NCI-H526 (cell line): ENCODE measurements at places on chromosomes 12 and 14.
A peak's percentile ranks its signal among the peaks of the same experiment; 100 is the strongest.

DNA sequence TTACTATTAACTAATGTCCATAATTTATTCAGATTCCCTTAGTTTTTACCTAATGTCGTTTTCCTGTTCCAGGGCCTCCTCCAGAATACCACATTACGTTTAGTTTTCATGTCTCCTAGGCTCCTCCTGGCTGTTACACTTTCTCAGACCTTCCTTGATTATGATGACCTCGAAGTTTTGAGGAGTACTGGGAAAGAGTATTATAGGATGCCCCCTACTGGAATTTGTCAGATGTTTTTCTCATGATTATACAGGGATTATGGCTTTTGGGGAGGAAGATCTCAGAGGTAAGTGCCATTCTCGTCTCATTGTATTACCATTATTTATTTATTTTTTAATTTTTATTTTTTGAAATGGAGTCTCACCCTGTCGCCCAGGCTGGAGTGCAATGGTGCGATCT, 17.7 kb upstream of the C1S start:
- peak; percentile 50 for DNase-seq

GRCh38 chr12:127293507-127294310, 973.3 kb upstream of the TMEM132C start:
- peak; percentile 68 for DNase-seq

- DNase-seq: peak; percentile 60
These were observed 512.4 kb upstream of the TMPO start for GRCh38 chr12:98002887-98003493.

DNA sequence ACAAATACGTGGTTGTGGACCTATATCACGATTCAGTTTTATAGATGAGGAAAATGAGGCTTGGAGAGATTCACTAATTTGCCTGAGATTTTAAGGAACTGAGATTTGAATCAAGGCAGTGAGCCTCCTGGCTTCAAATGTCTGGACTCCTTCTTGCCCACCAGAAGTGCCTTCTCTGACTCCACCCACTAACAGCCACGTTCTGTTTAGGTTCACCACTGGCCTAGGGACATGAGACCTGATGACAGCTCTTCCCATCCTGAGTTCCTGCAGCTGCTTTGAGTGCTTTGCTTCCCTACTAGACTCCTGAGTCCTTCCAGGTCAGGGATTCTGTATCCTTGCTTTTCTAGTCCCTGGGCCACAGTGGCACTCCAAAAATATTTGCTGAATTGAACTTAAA, 57.1 kb downstream of the PLBD1 start:
- DNase-seq: no peak

DNA sequence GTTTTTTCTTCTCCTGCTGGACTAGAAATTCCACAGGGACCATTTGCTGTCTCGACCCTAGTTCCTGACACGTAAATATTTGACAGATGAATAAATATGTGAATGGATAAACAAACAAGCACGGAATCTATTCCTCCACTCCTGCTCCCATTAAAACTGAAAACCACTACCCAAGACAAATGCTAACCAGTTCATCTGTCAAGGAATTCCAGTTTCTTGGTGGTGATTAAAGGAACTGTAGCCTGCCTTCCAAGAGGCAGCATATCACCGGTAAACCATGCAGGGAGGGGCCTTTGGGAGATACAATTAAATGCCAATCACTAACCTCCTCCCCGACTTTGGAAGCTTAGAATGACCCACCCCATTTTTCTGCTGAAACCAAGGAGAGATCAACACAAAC, 95.4 kb downstream of the TTC7B start:
- no peak for DNase-seq

DNA sequence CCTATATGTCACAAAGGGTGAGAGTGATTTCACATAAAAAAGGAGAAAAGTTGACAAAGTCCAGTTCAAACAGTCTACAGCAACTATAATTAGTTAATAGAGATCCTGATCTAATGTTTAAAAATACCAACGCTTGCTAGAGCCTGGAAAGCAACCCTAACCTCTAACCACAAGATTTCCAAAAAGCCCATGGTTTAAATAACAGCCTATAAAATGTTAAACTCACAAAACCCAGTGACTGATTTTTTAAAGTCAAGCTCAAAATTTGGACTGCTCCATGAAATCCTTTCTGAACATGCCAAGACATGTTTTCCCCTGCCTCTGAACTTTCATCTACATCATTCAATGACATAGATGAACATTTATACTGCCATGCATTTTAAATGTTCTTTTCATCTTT, 81.6 kb downstream of the PLEKHG7 start:
- DNase-seq: no peak

DNA sequence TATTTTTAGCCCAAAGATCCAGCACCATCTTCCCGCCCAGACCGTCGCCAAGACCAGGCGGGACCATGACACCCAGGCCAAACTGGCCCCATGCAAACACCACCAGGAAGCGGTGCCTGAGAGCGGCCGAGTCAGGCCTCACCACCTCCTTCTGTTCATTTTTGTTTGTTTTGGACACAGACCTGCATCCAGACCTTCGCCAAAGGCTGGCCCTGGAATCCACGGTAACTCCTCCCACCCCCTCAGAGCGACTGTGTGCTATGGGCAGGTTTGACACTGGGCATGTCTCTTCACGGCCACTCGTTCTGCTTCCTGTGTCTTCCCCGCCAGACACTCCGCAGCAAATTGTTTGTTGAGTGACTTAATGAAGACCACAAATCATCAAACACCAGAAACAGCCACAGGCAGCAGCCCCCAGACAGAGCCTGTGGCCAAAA, 47.1 kb downstream of the NCOR2 start:
- DNase-seq: no peak

GRCh38 chr14:49621114-49621881, 699 bp downstream of the MGAT2 start:
- peak; percentile 79 for DNase-seq

DNA sequence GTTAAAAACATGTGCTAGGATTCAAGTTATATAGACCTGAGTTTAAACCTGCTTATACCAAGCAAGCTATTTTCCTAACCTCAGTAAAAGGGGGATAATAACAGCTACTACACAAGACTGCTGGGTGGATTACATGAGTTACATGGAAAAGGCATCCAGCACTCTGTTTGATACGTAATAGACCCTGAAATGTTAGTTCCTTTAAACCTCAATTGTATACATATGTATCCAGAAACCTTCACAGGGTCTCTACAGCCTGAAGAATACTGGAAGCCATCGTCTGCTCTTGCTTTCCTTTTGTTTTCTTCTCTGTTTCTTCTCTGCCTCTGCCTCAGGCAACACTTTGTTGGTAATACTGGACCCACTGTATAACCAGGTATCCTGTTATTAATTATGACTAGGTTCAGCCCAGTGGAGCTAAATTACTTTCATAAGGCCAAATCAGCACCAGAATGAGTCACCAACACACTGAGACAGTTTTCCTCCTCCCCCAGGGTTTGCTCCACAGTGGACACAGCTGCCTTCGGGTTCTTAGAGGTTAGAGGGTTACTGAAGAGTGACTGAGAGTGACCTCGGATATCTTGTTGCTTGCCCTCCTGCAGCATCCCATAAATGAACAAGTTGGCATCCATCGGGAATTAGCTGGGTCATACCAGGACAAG, 127.1 kb downstream of the CAPZA3 start:
- no peak for DNase-seq

DNA sequence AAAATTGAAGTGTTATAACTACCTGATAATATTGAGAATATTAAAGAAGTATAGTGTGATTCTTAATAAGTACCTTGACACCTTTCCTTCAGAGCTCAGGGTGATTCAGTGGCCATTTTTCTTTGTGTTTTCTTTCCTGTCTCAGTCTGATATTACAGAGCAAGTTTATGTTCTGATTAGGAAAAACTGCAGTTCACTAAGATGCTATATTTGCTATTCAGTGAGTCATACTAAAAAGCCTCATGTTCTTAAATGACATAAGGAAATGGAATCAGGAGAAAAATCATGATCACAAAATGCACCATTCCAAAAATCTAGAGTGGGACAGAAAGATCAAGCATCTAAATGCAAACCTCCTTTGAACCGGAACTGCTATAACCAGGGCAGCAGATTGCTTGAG, 390.6 kb upstream of the ATP2B1 start:
- DNase-seq: no peak

GRCh38 chr12:5588591-5588990, 156.7 kb downstream of the NTF3 start:
- no peak for DNase-seq

DNA sequence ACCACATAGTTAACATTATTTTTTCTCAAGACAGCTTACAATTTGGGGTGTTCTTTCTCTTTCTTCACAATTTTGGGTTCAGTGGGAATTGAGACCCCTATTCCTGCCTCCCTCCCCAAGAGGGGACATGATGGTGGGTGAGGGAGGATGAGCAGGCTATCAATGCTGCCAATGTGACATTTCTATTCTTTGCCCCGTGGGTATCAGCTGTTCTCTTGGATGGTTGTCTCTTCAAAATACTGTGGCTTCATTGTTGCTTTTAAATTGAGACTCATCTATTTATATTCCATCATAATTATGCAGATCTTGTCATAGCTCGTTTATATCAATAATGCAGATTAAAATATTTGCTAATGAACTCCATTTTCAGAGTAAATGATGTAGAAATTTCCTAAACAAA, 56.5 kb upstream of the ANO4 start:
- no peak for DNase-seq

DNA sequence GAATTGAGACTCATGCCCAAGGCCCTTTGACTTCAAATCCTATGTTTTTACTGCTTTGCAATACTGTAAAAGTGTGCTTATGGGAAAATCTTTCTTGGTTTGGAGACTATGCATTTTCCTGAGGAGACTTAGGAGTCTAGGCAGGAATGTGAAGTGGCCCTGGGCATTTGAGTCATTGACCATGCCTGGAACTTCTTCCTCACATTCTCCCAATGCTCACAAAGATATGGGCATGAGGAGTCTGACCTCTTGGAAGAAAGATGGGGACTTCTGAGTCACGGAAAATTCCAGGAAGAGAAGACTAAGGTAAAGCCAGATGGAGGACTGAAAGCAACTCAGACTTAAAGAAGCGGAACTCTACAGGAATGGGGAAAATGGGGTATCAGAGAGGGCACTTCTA, 38.2 kb upstream of the ZNF641 start:
- DNase-seq: no peak

DNA sequence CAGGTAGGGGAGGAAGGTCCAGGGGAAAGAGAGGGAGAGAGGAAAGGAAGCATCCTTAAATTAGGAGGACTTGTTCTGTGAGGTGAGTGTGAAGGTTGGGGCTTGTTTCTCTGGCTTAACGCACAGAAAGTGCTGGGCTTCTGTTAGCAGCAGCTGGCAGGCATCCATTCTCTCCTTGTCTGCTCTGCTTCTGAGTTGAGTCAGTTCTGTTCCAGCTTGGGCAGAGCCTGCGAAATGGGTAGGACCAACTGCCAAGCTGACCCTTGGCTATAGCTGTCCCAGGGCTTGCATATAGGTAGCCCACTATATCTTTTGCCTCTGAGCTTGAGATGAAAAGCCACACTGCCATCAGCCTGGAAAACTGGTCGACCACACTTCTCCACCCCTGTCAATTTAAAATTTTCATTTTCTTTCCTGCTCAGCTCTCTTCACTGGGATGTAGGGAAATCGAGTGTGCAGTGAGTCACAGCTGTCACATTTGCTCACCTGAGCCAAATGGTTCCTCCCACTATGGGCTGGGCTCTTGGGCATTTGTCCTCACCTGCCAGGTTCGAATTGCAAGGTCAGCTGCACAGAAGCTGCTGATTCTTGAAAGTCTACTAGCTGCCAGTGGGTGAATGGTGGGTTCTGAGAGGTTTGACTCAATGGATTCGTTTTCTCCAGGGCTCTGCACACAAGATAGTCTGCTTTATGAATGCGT, 256.4 kb upstream of the PWP1 start:
- peak; percentile 20 for DNase-seq

- no peak for DNase-seq
These were observed 223.2 kb upstream of the FAR2 start for GRCh38 chr12:28925719-28926376.

DNA sequence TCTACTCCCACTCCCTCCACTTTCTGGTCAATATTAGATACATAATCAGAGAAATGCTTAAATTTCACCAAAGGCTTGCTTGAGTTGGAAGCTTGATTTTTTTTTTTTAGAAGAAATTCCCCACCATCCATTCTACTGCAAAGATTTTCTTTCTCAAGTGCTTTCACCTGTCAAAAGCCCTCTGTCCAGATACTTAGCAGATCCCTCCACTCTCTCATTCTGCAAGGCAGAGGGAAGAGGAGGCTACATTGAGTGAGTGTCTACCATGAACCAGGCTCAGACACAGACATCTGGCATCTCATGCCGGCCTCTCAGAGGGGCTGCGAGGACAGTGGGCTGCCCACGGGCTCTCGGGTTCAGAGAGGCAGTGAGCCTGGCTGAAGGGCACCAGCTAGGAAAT, 127.6 kb upstream of the GSC start:
- no peak for DNase-seq

DNA sequence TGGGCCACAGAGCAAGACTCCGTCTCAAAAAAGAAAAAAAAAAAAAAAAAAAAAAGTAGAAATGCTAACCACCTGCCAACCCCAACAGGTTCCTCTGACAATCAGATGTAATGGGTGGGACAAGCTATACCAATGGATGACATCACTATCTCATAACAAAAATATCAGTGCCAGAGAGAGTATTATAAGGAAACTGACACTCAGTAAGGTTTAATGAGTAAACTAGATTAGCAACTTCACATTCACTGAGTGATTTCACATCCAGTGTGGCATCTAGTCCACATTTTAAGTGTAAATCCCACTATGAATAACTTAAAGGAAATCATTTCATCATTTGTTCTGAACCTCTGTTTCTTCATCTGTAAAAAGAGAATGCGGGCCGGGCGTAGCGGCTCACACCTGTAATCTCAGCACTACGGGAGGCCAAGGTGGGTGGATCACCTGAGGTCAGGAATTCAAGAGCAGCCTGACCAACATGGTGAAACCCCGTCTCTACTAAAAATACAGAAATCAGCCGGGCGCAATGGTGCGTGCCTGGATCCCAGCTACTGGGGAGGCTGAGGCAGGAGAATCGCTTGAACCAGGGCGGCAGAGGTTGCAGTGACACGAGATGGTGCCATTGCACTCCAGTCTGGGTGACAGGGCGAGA, 1.8 kb downstream of the SART3 start:
- no peak for DNase-seq

DNA sequence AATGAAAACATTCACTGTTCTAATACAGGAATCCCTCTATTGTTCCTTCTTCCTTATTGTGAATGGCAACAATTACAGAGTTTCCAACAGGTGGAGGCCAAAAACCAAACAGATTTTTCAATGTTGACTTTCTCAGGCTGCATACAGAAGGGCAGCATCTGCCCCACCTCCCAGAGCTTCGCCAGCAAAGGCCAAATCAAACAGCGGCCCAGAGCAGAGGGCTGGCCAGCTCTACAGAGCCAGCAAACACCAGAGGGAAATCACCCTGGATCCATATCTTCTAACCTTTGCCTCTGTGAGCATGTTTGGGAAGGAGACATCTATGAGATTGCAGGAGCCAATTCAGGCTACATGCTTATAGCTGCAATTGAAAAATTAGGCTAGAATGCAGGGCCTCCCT, 4.4 kb upstream of the CRACR2A start:
- DNase-seq: no peak

DNA sequence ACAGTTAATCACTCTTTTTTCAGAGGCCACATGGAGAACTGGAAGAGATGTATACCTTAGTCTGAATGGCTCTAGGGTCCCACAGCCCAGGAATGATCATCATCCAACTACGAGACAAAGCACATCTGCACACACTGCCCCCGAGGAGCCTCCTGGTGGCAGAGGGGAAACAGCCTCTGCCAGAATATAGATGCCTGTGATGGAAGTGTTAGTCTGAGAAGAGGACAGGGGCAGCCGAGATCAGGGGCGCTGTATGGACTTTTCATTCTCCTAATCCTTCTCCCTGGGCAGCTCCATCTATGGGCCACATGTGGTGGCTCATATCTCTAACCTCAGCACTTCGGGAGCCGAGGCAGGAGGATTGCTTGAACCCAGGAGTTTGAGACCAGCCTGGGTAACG, 82.8 kb upstream of the CAPRIN2 start:
- DNase-seq: no peak
